ENCODE measurements at places on chromosomes 1 and 21.
A peak's percentile ranks its signal among the peaks of the same experiment; 100 is the strongest.

- no peak for DNase-seq
Measured at GRCh38 chr1:14055442-14056223, 355.6 kb downstream of the PRDM2 start.

DNA sequence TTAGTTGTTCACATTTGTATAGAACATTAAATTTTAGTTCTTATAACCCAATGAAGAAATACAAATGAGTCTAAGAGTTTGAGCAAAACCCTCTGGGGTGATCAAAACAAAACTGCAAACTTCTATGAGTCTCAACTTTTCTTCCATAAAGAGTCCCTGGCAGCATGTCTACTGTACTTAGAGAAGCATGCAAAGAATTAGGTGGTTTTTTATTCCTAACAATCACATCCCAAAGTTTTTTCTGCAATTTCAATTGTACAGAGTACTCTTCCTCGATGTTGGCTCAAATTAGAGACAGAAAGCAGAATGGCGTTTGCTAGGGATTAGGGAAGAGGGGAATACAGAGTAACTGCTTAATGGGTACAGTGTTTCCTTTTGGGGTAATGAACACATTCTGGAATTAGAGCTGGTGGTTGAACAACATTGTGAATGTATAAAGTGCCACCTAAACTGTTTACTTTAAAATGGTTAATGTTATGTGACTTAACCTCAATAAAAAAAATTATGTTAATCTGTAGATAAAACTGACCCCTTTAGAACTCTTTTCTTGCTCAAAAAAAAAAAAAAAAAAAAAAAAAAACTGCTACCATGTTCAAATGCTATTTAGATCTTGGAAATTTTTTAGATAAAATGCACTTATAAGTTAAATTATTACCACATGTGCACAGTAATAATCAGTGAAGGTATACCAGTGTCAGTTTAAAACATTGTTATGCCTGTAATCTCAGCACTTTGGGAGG is 4.8 kb downstream of the RC3H1 start:
- no peak for DNase-seq

DNA sequence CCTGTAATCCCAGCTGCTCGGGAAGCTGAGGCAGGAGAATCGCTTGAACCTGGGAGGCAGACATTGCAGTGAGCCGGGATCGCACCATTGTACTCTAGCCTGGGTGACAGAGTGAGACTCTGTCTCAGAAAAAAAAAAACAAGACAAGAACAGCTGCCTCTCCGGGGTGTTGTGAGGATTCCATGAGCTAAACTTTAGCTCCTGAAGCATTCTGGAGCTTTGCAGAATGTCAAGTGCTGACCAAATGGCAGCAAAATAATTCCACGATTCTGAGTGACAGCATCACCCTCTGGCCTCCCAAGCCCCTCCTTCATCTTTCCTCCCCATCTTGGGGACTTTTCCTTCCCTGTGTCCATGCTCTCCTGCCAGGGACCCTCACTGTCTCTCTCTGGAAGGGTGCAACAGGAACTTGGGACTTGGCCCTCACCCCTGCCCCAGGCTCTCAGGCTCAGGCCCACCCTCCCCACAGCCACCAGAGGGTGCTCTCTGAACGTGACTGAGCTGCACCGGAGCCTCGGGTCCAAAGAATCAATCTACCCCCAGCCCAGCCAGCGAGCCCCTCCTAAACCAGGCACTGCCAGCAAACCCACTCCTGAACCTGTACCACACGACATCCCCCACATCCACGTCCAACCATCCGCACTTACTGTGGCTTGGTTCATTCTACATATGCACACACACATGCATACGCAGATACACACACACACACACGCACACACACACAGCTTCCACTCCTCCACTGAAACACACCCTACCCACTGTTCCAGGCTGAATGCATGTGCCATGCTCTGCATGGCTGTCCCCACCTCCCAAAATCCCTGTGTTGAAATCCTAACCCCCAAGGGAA is 45.7 kb downstream of the ACOT7 start:
- peak; percentile 49 for DNase-seq

- no peak for DNase-seq
Measured at GRCh38 chr1:216178281-216178680, 245.0 kb downstream of the USH2A start.

DNA sequence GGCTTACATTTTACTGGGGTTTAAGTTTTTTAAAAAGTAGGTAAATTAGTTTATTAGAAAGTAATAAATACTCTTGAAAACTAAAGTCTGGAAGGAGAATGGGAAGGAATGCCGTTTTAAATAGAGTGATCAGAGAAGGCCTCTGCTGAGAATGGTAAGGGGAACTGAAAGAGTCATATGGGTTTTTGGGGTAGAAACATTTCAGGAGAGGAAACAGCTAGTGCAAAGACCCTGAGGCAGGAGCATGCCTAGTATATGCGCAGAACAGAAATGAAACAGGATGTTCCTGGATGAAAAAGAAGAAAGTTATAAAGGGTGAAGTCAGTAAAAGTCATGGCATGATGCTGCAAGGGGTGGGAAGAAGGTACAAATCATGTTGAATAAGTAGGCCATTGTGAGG is 38.9 kb downstream of the ZC3H11B start:
- DNase-seq, result no peak

DNA sequence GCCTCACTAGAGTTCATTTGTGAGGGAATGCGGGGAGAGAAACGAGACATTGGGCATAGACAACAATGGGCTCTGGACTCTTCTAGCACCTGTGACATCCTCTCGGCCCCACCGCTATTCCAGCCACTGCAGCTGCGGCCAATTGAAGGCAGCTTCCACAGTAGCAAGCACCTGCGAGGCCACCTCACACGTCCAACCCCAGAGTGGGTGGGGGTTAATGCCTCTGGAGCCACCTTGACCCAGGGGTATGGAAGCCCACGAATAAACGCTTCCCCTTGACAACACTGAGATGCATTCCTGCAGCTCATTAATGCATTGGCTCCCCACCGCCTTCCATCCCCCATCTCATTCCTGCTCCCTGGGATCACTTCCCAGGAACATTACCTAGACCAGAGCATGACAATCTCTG is 104.4 kb downstream of the GLIS1 start:
- no peak for DNase-seq

- no peak for DNase-seq
Measured at GRCh38 chr1:4404854-4405590, 249.4 kb upstream of the AJAP1 start.

DNA sequence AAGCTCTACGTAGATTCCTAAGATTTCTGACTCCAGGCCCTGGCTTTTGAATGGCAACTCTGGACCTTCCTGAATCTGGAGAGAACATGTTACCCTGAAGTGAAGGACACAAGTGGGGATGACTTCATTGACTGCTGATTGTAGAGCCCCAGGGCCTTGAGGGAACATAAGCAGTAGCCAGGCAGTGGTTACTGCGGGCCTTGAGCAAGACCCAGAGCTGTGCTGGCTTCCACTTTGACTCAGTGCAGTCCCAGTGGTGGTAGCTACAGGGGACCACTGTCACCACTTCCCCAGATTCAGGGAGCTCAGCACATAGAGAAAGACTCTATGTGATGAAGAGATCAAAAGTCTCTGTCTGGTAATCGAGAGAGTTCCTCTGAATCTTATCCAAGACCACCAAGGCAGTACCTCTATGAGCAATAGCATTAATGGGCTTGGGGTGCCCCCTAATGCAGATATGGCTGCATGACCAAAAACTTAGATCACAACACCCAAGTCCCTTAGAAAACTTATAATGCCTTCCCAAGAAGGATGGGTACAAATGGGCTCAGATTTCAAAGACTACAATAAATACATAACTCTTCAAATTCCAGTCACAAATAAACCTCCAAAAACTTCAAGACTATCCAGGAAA is 1278.3 kb downstream of the AMY1C start:
- DNase-seq, result no peak

DNA sequence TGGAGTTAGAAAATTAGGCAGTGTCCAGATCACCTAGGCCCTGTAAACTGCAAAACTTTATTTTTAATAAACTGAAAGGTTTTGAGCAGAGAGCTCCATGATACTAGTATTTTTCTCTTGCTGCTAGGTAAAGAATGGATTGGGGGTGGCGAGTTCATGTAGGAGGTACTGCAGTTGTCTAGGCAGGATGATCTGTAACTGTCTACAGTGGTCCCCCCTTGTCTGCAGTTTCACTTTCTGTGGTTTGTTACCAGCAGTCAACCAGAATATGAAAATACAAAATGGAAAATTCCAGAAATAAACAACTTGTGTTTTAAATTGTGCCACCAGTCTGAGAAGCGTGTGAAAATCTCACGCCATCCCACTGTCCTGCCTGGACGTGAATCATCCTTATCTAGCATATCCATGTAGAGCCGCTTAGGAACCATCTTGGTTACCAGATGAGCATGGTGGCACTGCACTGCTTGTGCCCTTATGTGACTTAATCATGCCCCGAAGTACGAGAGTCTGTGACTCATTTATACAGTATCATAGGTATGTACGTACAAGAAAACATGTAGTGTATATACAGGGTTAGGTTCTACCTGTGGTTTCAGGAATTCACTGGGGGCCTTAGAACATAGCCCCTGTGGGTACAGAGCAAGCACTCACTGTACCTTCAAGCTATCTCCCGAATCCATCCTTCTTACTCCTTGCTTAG is 94.2 kb downstream of the AHCTF1 start:
- DNase-seq, result no peak

DNA sequence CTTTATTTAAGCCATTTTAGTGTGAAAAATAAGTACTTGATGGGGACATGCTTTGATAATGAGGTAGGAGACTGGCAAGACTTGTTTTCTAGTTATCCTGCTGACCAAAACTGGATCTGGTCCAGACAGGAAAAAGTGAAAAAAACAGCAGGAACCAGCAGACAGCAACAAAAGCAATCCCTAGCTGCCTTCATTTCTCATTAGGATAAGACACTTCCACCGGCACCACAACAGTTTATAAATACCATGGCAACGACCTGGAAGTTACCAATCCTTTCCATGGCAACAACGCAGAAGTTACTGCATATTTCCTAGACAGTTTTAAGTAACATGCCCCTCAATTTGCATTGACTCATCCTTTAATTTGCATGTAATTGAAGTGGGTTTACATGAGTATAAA is 993.8 kb upstream of the NCAM2 start:
- no peak for DNase-seq

DNA sequence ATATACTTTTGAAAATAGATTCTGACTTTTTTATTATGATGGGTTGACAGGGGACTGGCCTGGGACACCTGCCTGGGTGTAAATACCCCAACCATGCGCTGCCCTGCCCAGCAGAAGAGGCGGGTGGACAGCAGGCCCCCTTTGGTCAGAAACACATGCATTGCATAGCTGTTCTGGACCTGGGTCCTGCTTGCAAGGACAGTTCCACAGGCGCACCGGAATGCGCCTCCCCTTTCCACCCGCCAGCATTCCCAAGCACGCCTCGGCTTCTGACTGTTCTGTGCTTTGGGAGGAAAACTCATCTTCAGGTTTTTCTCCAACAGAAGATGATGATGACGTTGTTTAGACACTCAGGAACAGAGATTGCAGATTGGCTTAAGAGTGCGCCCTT is 428 bp upstream of the ZNF678 start:
- no peak for DNase-seq
